ENCODE measurements at places on chromosomes 2 and 18.

GRCh38 chr18:5943514-5943913 lies 48.2 kb upstream of the TMEM200C start:
- no peak for DNase-seq

DNA sequence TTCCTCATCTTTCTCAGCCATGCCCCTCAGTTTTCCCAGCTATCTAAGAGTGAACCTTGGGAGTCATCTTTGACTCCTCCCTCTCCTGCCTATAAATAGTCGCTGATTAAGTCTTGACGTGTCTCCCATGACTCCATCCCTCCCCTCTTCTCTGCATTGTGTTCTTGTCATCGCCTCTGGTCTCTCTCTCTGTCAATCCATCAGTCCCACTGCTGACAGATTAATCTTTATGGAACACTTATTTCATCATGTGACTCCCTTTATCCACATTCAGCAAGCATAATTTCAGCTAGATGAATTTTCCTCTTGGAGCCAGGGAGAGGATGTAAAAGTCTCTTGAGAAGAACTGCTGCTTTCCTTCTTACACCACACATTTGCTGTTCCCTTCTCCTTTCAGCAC lies 9.4 kb downstream of the ADAM23 start:
- no peak for DNase-seq

DNA sequence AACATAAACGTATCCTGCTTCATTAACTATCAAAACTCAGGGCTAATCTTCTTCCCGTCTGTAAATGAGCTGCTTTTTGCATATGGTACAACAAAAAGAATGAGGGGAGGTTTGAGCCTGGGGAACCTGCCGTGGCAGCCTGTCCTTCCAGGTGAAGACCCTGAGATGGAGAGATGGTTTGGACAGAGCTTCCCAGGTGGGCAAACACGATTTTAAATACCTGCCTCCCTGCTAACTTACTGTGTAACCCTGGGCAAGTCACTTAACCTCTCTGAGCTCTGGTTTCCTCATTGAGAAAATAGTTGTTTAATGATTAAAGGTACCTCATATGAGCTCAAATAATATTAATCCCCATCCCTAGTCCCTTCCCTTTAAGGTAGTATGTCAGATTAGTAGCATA lies 9.0 kb downstream of the EMX1 start:
- DNase-seq = no peak

- no peak for DNase-seq
Observed at GRCh38 chr2:128608921-128609880, 290.5 kb upstream of the HS6ST1 start.

GRCh38 chr18:64099244-64099643 lies 49.6 kb downstream of the LINC00305 start:
- no peak for DNase-seq

- no peak for DNase-seq
Observed at GRCh38 chr2:26883956-26884355, 36.0 kb downstream of the DPYSL5 start.

GRCh38 chr2:240888130-240888889 lies 7.6 kb downstream of the MAB21L4 start:
- no peak for DNase-seq

DNA sequence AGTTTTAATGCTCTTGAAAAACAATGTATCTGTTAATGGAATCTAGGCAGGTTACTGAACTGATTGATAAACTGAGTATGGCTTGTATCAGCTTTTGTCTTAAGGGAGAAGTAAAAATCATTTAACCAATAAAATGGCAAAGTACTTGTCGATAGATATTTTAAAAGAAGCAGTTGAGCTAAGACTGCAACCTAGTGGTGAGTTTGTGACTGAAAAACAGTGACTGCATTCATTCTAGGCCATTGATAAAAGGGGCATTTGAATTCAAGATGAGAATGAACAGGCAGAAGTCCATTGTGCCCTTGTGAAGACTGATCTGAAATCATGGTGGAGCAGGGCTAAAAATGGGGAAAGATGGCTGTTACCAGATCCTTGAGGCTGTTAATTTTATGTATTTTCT lies 59.4 kb upstream of the MSTN start:
- no peak for DNase-seq

GRCh38 chr2:156319811-156320485 lies 12.6 kb downstream of the NR4A2 start:
- DNase-seq = no peak

- no peak for DNase-seq
Observed at GRCh38 chr18:67717800-67718199, 201.3 kb upstream of the DSEL start.

- no peak for DNase-seq
Observed at GRCh38 chr2:222892321-222892720, 31.5 kb downstream of the ACSL3 start.

- DNase-seq = peak; percentile 21
Observed at GRCh38 chr2:100606726-100607343, 44.0 kb downstream of the PDCL3 start.

Measured in activated T-cell treated with anti-CD3 and anti-CD28 coated beads for 4 hours (primary cell).